ENCODE measurements at places on chromosomes 3 and 15.

- peak; percentile 73 for DNase-seq
These were observed 993 bp upstream of the ISL2 start for GRCh38 chr15:76335307-76336253.

DNA sequence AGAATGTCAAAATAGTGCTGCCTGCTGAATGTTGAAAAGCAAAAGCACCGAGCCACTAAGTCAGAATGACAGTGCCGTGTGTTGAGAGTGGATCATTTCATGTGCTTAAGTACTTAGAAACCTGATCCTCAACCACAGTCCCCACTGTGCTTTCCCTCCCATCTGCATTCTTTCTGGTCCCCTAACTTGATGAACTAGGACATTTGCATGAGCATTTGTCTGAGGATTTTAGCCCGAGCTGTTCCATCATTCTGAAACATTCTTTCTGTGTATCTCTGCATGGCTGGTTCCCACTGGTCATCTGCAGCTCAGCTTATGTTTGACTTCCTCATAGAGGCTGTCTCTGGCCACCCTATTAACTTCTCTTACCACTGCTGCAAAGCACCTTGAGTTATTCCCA, 42.0 kb downstream of the SST start:
- no peak for DNase-seq

- no peak for DNase-seq
These were observed 34.1 kb downstream of the SMARCC1 start for GRCh38 chr3:47747558-47747957.

- DNase-seq: no peak
These were observed 333.8 kb upstream of the UMPS start for GRCh38 chr3:124396339-124396950.

GRCh38 chr3:144497452-144497851, 525.8 kb downstream of the DIPK2A start:
- DNase-seq: no peak

- no peak for DNase-seq
These were observed 19.1 kb downstream of the KBTBD8 start for GRCh38 chr3:67017211-67017610.

DNA sequence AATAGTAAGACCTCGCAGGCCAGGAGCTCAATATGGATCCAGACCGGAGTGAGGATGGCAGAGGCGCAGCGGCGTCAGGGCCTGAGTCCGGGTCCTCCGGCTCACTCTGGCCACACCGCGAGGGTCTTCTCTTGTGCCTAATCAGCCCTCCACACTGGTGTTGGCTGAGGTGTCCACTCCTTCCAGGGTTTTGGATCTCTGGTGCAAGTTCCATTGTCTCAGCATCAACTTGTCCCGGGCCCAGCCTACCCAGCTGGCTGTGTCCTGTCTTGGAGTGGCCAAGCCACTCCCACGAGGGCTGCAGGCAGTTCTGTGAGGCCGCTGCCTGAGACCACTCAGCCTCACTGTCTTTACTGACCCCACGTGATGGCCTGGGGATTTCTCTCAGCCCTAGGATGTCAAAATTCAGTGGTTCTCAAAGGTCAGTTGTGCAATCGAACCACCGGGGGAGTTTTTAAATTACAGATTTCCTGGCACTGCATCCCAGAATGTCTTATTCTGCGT, 12.6 kb upstream of the GOLGA6L7 start:
- no peak for DNase-seq

DNA sequence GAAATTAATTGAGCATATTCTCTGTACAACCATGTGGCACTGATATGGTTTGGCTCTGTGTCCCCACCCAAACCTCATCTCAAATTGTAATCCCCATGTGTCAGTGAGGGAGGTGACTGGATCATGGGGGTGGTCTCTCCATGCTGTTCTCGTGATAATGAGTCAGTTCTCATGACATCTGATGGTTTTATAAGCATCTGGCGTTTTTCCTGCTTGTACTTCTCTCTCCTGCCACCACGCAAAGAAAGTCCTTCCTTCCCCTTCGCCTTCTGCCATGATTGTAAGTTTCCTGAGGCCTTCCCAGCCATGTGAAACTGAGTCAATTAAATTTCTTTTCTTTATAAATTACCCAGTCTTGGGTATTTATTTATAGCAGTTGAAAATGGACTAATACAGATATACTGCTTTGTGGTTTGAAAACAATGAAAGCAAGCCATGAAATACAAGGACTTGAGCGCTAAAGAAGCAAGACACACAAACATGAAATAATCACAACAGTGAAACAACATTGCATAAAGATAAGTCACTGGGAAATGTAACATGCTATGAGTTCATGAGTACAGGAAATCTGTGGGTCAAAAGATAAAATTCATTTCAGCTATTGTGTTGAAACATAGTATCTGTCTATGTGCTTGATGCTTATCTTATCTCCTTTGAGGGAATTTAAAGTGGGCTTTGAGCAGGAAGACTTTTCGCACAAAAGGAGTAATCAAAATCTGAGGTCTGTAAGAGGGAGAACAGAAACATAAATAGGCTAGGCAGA, 288.7 kb downstream of the GBE1 start:
- no peak for DNase-seq

- no peak for DNase-seq
These were observed 8.3 kb downstream of the EXOSC7 start for GRCh38 chr3:44984335-44984734.

DNA sequence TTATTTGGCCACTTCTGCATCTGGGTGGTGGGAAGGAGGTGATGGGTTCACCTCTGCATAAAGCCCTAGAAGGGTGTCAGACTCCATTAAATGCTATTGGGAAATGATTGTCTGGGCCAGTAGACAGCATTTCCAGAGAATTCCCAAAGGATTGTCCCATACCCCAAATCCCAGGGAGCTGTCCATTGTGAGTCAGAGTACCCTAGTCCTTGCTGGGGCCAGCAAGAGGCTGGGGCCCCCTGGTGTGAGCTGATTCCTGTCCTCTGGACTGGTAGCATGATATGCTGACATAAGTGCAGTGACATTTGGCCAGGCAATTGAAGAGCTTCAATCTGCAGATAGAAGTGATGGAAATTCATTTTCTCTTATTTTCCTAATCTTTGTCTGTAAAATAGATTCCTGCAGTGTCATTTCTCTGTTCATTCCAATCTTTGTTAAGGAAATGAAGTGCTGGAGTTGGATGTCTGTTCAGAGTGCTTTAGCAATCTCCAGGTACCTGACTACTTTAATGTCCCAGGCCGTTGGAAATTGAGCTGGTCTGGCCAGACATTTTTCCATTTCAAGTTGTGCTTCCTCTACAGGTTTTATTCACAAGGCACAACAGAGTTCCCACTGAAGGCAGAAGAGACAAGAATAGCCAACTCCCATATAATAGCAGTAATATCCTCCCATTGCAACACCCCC, 91.2 kb downstream of the RPLP1 start:
- DNase-seq: no peak

- DNase-seq: no peak
These were observed 45.0 kb upstream of the SPRED1 start for GRCh38 chr15:38207621-38208020.
